ENCODE measurements at places on chromosomes 4 and X. TPM values are rescaled to one million over a fixed set of nuclear protein-coding genes. Genes with fewer than 3 reads are reported as not detected.

DNA sequence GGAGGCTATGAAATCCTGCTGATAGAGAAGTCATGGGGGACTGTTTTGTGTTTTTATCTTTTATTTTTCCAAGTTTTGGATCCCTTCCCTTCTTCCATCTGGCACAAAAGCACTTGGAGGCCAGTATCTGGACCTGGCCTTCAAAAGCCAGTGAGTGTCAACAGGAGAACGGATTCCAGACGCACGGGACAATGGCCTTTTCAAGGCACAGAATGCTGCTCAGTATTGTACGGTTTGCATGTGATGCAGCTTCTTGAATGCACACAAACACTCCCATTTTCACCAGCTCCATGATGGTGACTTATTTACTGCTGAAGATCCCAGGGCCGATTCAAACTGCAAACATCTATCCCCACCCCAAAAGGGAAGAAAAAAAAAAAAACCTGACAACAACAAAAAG lies 145.4 kb downstream of the CPEB2 start:
- H3K27me3 ChIP-seq = no peaks in the 10 kb centered on the region
- no peaks in the 10 kb centered on the region for H3K4me1 ChIP-seq
- H3K36me3 ChIP-seq = no peaks in the 10 kb centered on the region
- no peak overlapping the region for H3K27ac ChIP-seq
- DNase-seq = no peak
- H3K4me3 ChIP-seq = no peak overlapping the region

GRCh38 chr4:122668241-122668640 lies 47.4 kb upstream of the IL21 start:
- no peaks in the 10 kb centered on the region for H3K27me3 ChIP-seq
- H3K27ac ChIP-seq = no peak overlapping the region
- no peaks in the 10 kb centered on the region for H3K36me3 ChIP-seq

GRCh38 chrX:46321676-46322075 lies 223.5 kb downstream of the ZNF674 start:
- no peaks in the 10 kb centered on the region for H3K36me3 ChIP-seq
- H3K27me3 ChIP-seq = no peaks in the 10 kb centered on the region
- H3K4me1 ChIP-seq = peaks cover 61% of the 10 kb centered on the region
- H3K4me3 ChIP-seq = no peak overlapping the region

DNA sequence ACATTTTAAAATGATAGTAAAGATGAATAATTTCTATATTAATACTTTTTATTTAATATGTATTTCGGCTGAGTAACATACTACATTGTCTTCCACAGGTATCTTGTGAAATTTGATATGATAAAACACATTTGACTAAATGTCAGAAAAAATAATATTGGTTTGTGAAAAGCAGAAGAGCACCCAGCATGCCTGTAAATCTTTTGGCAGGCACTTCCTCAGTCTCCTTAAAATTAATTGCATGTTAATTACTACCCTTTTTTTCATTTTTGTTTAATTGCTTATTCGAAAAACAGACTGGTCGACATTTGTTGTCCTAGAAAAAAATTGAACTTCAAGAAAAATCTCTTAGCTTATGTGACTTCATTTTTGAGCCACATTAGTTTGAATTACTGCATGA lies 40.6 kb downstream of the CLCN3 start:
- H3K4me1 ChIP-seq = peaks cover 34% of the 10 kb centered on the region
- H3K4me3 ChIP-seq = peak overlapping the region; percentile 55
- H3K27me3 ChIP-seq = no peaks in the 10 kb centered on the region
- peak overlapping the region; percentile 94 for H3K27ac ChIP-seq
- DNase-seq = no peak

DNA sequence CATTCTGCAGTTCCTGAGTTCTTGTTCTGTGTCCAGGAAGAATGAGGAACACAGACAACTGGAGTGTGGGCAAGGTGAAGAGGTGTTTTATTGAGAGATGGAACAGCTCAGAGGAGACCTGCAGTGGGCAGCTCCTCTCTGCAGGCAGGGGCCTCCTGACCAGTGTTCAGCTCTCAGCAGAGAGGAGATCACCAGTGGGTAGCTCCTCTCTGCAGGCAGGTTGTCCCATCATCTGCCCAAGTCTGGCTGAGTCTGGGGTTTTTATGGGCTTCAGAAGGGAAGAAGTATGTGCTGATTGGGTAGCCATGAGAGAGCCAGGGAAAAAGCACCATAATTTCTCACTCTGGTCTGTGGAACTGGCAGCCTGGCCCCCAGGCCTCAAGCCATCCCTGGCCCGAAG lies 56.0 kb upstream of the RASGEF1B start:
- no peak overlapping the region for H3K4me3 ChIP-seq
- no peak overlapping the region for H3K27ac ChIP-seq
- peaks cover 3% of the 10 kb centered on the region for H3K4me1 ChIP-seq
- H3K27me3 ChIP-seq = no peaks in the 10 kb centered on the region

DNA sequence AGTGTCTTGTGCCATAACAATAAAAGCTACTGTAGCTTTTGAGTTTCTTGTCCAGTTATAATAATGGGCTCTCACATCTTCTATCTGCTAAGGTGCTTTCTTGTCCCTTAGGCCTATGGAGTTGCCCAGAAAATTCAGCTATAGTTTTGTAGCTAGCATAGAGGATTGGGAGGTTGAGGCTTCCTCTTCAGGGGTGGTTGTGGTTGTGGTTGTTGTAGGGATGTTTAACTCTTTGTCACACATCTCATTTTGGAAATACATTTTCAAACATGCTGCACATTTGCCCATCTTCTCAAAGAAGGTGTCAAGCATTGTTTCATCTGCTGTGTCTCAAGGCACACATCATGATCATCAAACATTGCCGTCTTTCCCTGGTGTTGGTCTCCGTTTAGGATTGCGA lies 65.0 kb downstream of the ATXN3L start:
- no peak for DNase-seq
- H3K36me3 ChIP-seq = no peaks in the 10 kb centered on the region

DNA sequence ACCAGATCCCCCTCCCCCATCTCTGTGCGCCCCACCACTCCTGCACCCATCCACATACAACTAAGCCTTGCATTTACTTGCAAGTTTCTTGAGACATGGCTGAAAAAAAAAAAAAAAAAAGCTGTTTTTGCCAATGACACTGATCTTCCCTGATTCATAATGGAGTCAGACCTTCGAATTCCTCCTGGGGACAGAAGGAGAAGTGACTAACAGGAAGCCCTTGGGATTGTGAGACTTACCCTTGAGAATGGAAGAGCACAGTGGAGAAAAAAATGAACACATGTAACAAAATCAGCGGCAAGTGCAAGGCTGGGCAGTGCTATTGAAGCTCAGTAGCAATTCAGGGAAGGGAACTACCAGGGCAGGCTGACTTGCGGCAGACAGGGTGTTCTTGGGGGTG lies 288.4 kb downstream of the BCOR start:
- H3K27ac ChIP-seq = no peak overlapping the region
- H3K4me3 ChIP-seq = no peak overlapping the region
- no peaks in the 10 kb centered on the region for H3K4me1 ChIP-seq
- no peaks in the 10 kb centered on the region for H3K27me3 ChIP-seq
- H3K36me3 ChIP-seq = no peaks in the 10 kb centered on the region
- no peak for DNase-seq

GRCh38 chr4:8919651-8920288 lies 48.1 kb upstream of the HMX1 start:
- peaks cover 5% of the 10 kb centered on the region for H3K27me3 ChIP-seq
- no peaks in the 10 kb centered on the region for H3K36me3 ChIP-seq
- no peak for DNase-seq

GRCh38 chr4:76752861-76753501 lies 145.0 kb downstream of the SOWAHB start:
- no peak overlapping the region for H3K4me3 ChIP-seq
- no peaks in the 10 kb centered on the region for H3K27me3 ChIP-seq
- DNase-seq = no peak
- H3K4me1 ChIP-seq = peaks cover 6% of the 10 kb centered on the region
- no peak overlapping the region for H3K27ac ChIP-seq

DNA sequence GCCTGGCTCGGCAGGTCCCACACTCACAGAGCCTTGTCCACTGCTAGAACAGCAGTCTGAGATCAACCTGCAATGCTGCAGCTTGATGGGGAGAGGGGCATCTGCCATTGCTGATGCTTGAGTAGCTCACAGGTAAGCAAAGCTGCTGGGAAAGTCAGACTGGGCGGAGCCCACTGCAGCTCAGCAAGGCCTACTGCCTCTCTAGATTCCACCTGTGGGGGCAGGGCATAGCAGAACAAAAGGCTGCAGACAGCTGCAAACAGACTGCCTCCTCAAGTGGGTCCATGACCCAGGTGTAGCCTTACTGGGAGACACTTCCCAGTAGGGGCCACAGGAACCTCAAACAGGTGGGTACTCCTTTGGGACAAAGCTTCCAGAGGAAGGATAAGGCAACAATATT lies 110.6 kb upstream of the ADAMTS3 start:
- no peak for DNase-seq
- no peaks in the 10 kb centered on the region for H3K36me3 ChIP-seq
- no peaks in the 10 kb centered on the region for H3K4me1 ChIP-seq
- no peak overlapping the region for H3K4me3 ChIP-seq
- no peaks in the 10 kb centered on the region for H3K27me3 ChIP-seq
- H3K27ac ChIP-seq = no peak overlapping the region

DNA sequence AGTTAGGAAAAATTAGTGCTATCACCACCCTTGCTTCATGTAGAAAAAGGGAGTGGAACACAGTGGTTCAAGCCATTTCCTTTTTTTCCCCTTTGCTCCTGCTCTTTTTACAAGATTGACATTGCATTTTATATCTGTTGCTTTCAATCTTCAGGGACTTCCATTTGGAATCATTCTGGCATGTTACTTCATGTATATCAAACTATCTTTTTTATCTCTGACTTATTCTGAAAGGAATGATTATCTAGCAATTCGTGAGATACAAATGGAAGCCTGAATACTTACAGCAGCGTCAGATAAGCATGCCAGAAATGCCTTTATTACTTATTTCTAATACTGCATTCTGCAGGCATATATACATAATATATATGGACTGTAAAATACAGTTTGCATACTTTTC lies 20.4 kb downstream of the ADGRL3 start:
- no peak overlapping the region for H3K27ac ChIP-seq
- no peak overlapping the region for H3K4me3 ChIP-seq
- no peaks in the 10 kb centered on the region for H3K4me1 ChIP-seq
- no peaks in the 10 kb centered on the region for H3K36me3 ChIP-seq

GRCh38 chrX:4851534-4851933 lies 1138.1 kb upstream of the PRKX start:
- no peak for DNase-seq
- no peaks in the 10 kb centered on the region for H3K4me1 ChIP-seq
- H3K27me3 ChIP-seq = no peaks in the 10 kb centered on the region
- no peak overlapping the region for H3K27ac ChIP-seq
- no peaks in the 10 kb centered on the region for H3K36me3 ChIP-seq

DNA sequence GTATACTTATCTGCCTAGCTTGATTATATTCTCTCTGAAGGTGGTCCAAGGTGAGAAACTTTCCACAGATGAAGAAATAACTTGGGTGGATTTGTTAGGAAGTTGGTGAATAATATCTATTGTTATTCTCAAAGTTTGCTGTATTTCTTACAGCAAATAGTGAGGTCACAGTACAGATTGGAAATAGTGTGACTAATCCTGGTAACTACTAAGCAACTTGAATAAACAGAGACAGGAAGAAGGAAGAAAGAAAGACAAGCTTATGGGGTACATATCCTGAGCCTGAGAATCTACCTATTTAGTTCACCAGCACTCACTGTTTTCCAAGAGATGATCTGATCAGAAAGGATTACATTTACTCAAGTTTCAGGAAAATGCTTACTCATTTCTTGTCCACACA lies 1416.1 kb downstream of the RPA4 start:
- no peaks in the 10 kb centered on the region for H3K36me3 ChIP-seq
- H3K4me3 ChIP-seq = no peak overlapping the region
- H3K27me3 ChIP-seq = no peaks in the 10 kb centered on the region
- H3K27ac ChIP-seq = no peak overlapping the region

DNA sequence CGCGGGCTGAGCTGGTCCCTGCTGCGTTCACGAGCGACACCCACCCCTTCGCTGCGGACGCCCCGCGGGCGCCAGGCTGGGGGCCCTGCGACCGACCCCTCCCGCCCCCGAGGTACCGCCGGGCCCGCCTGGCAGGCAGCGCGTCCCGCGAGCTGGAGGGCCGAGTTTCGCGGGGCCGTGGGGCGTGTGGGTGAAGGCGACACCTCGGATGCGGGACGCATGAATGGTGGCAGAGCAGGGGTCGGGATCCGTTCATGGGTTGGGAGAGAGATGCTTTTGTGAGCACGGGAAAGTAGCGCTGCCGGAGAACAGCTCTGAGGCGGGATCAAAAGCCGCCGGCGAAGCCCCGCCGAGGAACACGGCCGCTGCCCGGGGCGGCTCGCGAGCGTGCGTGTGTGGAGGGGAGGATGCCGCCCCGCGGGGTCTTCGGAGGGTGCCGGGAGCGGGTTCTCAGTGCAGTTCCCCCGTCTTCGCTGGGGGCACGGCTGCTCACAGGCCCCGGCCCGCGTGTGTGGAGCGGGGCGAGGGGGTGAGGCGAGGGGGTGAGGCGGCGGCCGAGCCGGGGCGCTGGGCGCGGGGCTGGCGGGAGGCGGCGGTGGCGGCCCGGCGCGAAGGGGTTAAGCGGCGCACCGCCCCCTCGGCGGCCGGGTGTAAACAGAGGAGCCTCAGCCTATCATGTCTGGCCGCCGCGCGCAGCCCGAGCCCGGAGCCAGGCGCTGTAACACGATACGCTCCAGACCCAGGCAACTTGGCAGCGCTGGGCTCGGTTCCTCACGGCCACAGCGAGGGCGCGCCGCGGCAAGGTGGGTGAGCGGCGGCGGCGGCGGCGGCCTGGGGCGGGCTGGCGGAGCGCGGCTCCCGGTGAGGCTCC lies 205.3 kb downstream of the TENM3 start:
- H3K27me3 ChIP-seq = peaks cover 25% of the 10 kb centered on the region
- H3K27ac ChIP-seq = peak overlapping the region; percentile 29
- DNase-seq = peak; percentile 90

DNA sequence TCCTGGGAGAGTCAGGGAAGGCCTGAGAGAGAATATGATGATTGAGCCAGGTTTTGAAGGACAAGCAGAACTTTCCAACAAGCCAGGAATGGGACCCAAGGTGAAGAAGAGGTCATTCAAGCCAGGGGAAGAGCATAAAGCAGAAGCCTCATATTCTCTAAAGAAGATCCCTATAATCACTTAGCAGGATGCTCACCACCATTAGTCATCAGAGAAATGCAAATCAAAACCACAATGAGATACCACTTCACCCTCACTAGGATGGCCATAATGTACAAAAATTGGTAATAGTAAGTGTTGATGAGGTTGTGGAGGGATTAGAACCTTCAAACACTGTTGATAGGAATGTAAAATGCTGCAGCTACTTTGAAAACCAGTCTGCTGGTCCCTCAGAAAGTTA lies 20.5 kb upstream of the SUPT20HL1 start:
- no peak for DNase-seq
- H3K27me3 ChIP-seq = no peaks in the 10 kb centered on the region
- no peak overlapping the region for H3K27ac ChIP-seq
- H3K4me1 ChIP-seq = no peaks in the 10 kb centered on the region

ZBTB33 gene
- polyA plus RNA-seq = 12.8 TPM

DCAF4L1 gene
- polyA plus RNA-seq = 0.21 TPM

DOK7 gene
- 8.5 TPM for polyA plus RNA-seq

IBSP gene
- 0.03 TPM for polyA plus RNA-seq

CT55 gene
- polyA plus RNA-seq = 0.06 TPM

ZCCHC12 gene
- polyA plus RNA-seq = 9.1 TPM

RAB40AL gene
- 0.25 TPM for polyA plus RNA-seq

HEPH gene
- 200 TPM for polyA plus RNA-seq

F9 gene
- polyA plus RNA-seq = not detected
